RWPE2 (cell line): ENCODE measurements at places on chromosomes 12 and 14.

- H3K4me3 ChIP-seq, result no peak overlapping the region
- H3K27me3 ChIP-seq, result no peaks in the 10 kb centered on the region
- no peaks in the 10 kb centered on the region for H3K4me1 ChIP-seq
- no peak overlapping the region for H3K27ac ChIP-seq
- no peak for DNase-seq
Observed at GRCh38 chr14:81263777-81264410, 43.1 kb upstream of the GTF2A1 start.

DNA sequence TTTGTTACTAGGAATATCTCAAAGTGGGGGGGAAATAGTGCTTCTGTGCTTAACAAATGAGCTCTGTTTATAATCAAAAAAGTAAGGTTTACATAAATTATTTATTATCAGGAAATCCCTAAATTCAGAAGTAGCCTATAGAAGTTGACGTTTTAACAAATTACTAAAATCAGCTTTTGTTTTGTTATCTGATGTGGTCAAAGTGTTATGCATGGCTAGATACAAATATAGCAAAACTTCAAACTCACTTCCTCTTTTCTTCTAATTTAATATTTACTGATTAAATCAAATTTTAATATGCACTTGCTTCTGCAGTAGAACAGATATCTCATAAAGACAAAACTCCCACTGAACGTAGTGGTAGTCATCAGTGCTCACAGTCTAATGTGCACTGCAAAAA, 47.5 kb downstream of the GARIN6 start:
- H3K4me3 ChIP-seq, result no peak overlapping the region
- no peak for DNase-seq
- no peaks in the 10 kb centered on the region for H3K4me1 ChIP-seq
- no peaks in the 10 kb centered on the region for H3K36me3 ChIP-seq

DNA sequence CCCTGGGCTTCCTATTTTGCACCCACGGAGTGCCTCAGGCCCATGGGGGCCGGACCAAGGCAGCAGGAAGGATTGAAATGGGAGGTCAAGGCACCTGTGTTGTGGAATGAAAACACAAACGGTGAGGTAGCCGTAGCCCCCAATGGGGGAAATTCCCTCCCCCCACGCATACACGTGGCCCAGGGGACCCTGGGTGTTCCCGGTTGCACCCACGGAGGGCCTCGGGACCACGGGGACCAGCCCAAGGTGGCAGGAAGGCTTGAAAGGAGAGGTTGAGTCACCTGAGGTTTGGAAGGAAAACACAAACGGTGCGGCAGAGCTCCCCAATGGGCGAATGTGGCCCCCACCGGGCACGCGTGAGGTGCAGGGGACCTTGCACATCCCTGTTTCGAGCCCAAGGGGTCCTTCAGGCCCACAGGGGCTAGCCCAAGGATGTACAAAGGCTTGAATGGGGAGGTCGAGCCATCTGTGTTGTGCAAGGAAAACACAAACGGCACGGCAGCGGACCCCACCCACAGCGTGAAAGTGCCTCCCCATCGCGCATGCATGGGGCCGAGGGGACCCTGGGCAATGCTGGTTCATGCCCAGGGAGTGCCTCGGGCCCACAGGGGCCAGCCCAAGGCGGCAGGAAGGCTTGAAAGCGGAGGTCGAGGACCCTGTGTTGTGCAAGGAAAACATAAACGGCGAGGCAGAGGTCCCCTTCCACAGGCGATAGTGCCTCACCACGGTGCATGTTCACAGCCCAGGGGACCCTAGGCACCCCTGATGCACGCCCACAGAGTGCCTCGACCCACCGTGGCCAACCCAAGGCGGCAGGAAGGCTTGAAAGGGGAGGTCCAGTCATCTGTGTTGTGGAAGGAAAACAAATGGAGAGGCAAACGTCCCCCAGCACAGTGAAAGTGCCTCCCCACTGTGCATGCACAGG, 376.7 kb downstream of the ALG10 start:
- no peaks in the 10 kb centered on the region for H3K27me3 ChIP-seq
- peak; percentile 38 for DNase-seq
- no peaks in the 10 kb centered on the region for H3K36me3 ChIP-seq
- no peaks in the 10 kb centered on the region for H3K4me1 ChIP-seq
- H3K4me3 ChIP-seq, result no peak overlapping the region
- no peak overlapping the region for H3K27ac ChIP-seq

DNA sequence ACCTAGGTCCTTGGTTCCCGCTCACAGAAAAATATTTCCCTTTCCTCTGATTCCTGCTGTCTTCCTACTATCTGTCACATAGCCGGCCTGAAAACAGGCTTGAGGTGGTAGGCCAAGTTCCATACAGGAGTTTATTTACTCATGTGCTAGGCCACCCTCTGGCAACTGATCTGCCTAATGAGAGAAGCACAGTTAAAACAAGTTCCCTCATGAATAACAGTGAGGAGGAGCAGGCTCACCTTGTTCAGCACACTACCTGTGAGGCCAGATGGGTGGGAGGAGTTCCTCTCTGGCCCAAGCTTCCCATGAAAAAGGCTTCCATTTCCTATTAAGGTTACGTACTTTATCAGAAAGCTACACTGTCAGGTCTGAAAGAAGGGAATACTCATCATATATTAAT, 206.0 kb downstream of the MYRFL start:
- H3K36me3 ChIP-seq, result no peaks in the 10 kb centered on the region
- no peaks in the 10 kb centered on the region for H3K4me1 ChIP-seq
- H3K27me3 ChIP-seq, result no peaks in the 10 kb centered on the region
- H3K27ac ChIP-seq, result no peak overlapping the region

- no peak overlapping the region for H3K4me3 ChIP-seq
- H3K27me3 ChIP-seq, result no peaks in the 10 kb centered on the region
- DNase-seq, result no peak
Observed at GRCh38 chr14:85263916-85264675, 265.8 kb upstream of the FLRT2 start.

DNA sequence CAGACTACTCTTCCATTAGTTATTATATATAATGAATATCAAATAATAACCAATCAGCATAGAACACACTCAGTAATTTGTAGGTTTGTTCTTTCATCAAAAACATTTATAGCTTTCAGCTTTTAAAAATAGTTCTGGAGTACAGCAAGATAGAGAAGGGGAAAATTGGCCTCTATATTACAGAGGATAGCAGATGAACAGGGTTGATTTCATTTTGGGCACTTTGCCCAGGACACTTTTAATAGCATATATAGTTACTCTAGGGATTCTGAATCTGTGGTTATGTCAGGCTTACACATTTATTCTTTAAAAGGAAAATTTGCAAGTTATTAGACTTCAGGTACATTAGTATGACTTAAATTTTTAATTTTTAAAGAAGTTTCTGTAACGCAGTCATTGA, 52.6 kb downstream of the IFT81 start:
- H3K27ac ChIP-seq, result no peak overlapping the region
- 0 out of 2 replicates have a peak, but pooled peaks cover 4% of the 10 kb centered on the region for H3K36me3 ChIP-seq
- no peaks in the 10 kb centered on the region for H3K27me3 ChIP-seq
- DNase-seq, result no peak
- H3K4me1 ChIP-seq, result no peaks in the 10 kb centered on the region

DNA sequence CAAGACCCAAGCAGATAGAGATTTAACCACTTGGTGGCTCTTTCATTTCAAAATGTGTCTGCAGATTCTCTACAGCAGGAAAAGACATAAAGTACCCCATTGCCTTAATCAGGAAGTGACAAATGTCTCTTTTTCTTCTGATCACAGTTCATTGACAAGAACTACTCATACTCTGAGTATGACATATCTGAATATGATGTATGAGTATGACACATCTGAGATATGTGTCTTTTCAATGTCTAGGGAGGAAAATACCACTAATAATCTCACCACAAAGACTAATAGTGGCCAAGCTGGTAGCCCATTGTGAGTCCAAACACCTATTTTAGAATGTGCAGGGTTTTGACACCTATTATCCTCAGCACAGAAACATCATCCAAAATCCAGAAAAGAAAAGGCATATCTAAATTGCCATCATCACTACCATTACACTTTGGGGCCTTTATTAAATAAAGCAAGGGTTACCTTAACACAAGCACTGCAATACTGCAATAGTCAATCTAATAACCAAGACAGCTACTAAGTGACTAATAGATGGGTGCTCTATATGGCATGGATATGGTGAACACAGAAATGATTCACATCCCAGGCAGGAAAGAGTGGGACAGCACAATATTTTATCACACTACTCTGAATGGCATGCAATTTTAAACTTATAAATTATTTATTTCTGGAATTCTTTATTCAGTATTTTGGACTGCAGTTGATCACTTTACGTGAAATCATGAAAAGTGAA, 243.7 kb upstream of the FAR2 start:
- H3K4me1 ChIP-seq, result no peaks in the 10 kb centered on the region
- H3K27me3 ChIP-seq, result no peaks in the 10 kb centered on the region
- no peaks in the 10 kb centered on the region for H3K36me3 ChIP-seq
- no peak overlapping the region for H3K27ac ChIP-seq
- DNase-seq, result no peak

GRCh38 chr12:65566751-65567150, 257.5 kb upstream of the HMGA2 start:
- DNase-seq, result no peak
- H3K27me3 ChIP-seq, result no peaks in the 10 kb centered on the region
- peak overlapping the region; percentile 43 for H3K27ac ChIP-seq
- peaks cover 37% of the 10 kb centered on the region for H3K4me1 ChIP-seq
